ENCODE measurements at places on chromosomes 2 and 18.

DNA sequence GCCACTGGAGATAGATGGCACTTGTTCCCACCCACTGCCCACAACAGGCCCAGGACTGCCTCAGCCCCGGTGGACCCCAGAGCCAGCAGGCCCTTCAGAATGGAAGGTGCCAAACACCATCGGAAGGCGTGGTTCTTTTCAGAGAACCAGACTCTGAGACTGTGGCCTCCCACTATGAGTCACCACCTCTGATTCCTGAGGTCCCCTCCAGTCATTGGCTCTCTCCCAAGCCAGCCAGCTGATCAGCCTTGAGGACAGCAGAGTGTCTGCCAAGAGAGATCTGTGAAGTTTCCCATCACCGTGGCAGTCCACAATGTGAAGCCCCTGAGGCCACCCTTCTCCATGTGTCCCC, 10.4 kb upstream of the MAP3K2 start:
- DNase-seq: peak; percentile 76

GRCh38 chr2:207137596-207138337, 28.0 kb downstream of the KLF7 start:
- no peak for DNase-seq

DNA sequence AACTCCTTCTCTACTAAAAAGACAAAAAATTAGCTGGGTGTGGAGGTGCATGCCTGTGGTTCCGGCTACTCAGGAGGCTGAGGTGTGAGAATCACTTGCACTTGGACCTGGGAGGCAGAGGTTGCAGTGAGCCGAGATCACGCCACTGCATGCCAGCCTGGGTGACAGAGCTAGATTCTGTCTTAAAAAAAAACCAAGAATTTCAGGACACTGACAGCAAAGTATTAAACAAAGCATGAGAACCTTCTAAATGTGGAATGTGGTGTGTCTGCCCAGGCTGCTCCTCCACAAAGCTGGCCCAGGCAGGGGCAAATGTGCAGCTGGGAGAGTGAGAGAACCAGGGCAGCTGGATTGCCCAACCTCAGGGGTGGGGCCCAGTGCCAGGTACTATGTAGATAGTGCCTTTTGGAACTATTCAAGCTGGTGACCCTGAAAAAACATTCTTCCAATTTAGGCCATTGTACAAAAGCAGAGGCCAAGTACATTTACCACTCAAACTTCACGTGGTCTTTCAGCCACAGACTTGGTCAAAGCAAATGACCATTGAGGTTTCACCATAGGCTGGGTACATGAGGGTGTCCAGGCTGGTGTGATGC, 6.7 kb upstream of the UGT1A5 start:
- DNase-seq: no peak

DNA sequence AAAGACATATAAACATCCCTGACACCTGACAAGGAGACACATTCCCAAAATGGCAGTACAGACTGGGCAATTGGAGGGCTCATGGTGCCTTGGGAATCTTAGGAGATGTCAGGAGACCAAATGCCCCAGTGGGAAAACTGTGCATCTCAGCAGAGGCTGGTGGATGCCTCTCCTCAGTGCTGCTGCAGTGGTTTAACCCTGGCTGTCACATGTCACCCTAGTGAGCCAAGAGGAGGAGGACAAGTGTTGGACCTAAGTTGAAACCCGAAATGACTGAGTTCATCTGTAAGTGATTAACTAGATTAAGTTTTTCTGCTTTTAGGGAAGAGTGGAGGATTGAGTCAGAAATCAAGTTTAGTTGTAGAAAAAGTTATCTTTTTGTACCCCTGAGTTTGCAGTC, 5.2 kb upstream of the NAGK start:
- no peak for DNase-seq

DNA sequence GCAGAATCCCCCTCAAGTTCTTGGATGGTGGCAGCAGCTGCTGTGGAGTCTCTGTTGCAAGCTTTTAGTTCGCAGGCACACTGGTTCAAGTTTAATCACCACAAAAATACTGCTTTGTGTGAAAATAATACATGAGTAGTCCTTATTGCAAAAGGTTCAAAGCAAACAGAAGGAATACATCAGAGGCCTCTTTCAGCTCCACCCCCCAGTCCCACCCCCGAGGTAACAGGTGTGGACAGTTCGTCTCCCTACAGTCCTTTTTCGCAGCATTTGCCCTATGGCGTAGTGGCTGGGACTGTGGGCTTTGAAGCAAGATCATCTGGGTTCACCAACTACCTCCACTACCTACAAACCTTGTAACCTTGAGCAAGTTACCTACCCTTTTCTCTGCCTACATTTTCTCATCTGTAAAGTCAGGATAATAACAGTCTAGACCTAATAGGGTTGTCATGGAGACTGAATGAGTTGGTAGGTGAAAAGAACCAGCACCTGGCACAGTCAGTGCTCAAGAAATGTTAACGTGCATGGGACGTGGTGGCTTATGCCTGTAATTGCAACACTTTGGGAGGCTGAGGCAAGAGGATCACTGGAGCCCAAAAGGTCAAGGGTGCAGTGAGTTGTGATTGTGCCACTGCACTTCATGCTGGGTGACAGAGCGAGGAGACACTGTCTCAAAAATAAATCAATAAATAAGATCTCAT, 61.7 kb downstream of the TCF7L1 start:
- DNase-seq: no peak
